ENCODE measurements at places on chromosomes 3 and 15.
A peak's percentile ranks its signal among the peaks of the same experiment; 100 is the strongest.

DNA sequence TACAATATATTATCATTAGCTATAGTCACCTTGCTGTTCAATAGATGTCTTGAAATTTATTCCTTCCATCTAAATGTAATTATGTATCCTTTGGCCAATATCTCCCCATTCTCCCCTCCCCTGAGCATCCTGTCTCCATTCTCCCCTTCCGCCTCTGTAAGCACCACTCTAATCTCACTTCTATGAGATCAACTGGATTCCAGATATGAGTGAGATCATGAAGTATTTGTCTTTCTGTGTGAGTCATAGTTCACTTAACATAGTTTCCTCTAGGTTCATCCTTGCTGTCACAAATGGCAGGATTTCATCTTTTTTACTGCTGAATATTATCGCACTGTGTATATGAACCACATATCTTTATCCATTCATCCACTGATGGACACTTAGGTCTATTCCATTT is 148.8 kb upstream of the NDN start:
- DNase-seq = no peak

DNA sequence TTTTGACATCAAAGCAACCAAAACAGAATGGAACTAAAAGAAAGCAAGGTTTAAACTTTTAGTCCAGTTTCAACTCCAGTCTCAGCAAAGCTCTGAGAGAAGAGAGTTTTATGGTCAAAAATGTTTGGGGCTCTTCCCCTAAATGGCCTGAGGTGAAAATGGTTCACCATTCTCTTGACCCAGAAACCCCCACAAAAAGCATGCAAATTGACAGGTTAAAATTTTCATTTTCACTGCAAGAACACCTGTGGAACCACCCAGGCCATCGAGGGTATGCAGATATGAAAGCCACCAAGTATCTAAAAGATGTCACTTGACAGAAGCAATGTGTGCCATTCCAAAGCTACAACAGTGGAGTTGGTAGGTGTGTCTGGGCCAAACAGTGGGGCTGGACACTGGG is 195.0 kb downstream of the MAGI1 start:
- no peak for DNase-seq

GRCh38 chr3:19757773-19758172 is 176.2 kb downstream of the EFHB start:
- no peak for DNase-seq

GRCh38 chr3:197155046-197155445 is 125.4 kb upstream of the MELTF start:
- DNase-seq = no peak

- peak; percentile 91 for DNase-seq
Measured at GRCh38 chr3:174540116-174540908, 318.8 kb upstream of the NAALADL2 start.

DNA sequence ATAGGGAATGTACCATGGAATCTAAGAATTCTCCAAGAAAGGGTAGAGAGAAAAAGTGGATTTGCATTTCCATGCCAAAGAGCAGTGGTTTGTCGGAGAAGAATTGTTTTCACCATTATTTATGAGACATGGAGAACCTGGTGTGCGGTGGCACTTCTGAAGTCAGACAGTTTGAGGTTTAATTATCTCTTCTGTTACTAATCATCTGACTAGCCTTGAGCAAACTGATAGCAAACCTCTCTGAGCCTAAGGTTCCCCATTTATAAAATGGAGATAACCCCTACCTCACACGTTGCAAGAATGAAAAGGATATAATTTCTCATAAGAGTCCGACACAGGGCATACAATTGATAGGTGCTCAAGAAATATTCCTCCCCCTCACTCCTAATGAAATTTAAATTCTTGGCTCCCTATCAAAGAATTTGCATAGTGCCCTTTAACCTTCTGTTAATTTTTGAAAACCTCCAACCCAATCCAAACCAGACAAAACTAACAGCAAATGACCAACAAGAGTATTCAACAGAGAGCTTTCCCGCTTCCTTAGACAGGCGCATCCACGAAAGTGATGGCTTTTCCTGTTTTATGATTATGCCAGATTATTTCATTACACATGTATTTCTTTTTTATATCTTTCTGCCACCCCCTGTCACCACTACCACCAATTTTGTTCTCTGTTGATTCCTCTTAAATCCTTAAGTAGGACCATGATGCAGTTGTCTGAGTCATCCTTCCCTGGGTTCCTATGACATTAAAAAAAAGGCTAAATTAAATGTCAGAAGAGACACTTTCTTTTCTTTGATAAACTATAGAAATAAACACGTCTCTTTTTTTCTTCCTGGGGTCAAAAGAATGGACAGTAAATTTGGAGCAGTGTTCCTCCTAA is 28.5 kb downstream of the TMEM212 start:
- no peak for DNase-seq

- no peak for DNase-seq
Measured at GRCh38 chr3:64578062-64578770, 109.6 kb downstream of the ADAMTS9 start.

DNA sequence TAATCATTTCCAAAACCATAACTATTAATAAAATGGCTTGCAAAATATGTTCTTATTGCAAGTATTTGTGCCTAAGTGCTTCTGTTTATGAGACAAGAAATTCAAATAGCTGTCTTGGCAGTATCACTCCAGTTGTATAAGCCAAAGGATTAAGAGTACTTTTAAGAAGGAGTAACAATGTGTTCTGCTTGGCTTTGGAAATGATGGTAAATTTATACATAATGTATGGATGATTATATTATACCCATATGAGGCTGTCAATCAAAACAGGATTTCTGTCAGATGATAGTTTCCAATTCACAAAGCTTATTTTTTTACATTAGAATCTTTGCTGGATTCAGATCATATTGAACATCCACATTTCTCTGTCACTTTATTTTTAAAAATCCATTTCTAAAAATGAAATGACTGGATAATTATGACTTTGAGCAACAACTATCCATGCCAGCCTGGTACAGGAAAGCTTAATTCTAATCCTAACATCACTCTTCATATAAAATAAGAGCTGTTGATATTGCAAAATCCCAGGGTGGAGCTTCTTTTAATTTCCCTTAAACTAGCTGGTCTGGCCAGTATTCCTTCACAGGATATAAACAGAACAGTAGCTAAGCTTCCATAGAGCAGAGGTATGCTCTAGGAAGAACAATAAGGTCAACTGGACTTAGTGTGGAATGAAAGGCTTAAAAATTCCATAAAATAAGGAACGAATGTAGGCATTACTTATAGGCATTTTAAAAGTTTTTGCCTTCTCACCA is 30.0 kb upstream of the ZNF280D start:
- no peak for DNase-seq

- no peak for DNase-seq
Measured at GRCh38 chr15:47715856-47716445, 1.4 kb upstream of the SEMA6D start.

- DNase-seq = no peak
Measured at GRCh38 chr3:19994796-19995195, 17.3 kb downstream of the PP2D1 start.

DNA sequence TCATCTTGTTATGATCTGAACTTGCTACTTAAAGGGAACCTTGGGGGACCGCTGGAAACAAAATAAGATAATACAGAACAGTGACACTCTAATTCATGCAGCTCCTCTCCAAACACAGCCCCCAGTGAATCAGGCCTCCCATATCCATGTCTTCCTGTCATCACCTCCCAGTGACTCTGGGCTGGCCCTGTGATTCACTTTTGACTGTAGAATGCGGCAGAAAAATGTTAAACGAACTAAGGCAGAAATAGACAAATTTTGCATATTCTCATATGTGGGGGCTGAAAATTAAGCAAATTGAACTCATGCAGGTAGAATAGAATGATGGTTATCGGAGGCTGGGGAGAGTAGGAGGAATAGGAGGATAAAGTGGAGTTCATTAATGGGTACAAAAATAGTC is 20.2 kb upstream of the GADL1 start:
- no peak for DNase-seq

- DNase-seq = no peak
Measured at GRCh38 chr3:52458770-52459545, 3.6 kb downstream of the NISCH start.

- no peak for DNase-seq
Measured at GRCh38 chr15:70741677-70742293, 21.6 kb downstream of the UACA start.

DNA sequence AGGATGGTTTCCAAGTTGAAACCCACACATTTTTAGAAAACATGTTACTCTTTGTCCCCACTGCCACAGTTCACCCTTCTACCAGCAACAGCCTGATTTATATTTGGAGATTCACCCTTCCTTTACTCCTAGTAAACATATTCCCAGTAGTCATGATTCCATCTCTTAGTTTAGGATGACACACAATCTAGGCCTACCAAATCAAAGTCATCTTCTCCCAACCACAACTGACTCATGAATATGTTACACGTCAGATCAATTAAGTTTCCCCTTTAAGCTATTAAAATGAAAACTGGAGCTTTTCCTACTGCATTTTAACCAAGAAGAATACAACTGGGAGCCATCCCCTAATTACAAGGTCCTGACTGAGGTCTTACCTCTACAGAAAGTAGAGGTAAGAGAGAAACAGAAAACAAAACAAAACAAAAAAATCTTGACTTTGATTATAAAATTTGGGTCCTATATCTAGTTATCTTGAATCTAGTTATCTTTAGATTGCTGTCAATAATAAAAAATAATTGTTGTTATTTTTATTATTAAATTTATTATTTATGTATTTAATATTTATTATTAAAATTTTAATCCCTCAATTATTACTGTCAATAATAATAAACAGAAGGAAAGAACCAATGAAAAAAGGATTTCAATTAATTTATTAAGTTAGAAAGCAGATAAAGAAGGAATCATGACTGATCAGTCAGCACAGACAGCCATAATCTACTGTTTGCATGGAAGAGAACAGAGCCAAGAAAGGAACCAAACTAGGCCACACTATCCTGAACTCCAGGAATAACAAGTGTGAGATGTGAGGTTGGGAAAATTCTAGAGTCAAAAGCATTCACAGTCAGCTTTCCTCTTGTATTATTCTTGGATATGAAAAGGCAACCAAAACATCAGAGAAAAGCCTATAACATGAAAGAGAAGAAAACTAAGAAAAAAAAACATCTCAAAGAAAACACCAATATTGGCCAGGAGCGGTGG is 12.5 kb downstream of the DPH6 start:
- DNase-seq = no peak

- DNase-seq = no peak
Measured at GRCh38 chr3:52247409-52248164, 2.0 kb downstream of the PPM1M start.

DNA sequence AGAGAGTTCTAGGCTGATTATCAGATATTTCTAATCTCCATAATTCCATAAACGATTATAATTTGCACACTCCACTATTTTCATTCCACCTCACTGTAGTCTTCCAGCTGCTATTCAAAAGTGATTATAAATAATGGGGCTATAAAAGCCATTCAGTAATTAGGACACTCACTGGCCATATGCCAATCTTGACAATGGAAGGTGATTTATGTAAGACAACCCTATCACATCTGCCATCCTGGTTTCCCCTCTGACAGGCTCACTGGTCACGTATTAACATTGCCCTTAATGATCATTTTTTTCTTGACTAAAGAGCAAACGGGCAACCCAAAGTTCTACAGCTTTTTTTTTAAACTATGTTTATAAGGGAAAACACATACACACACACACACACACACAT is 402.4 kb downstream of the MAGI1 start:
- DNase-seq = peak; percentile 11

- DNase-seq = no peak
Measured at GRCh38 chr15:45132844-45133560, 3.2 kb downstream of the DUOX1 start.

DNA sequence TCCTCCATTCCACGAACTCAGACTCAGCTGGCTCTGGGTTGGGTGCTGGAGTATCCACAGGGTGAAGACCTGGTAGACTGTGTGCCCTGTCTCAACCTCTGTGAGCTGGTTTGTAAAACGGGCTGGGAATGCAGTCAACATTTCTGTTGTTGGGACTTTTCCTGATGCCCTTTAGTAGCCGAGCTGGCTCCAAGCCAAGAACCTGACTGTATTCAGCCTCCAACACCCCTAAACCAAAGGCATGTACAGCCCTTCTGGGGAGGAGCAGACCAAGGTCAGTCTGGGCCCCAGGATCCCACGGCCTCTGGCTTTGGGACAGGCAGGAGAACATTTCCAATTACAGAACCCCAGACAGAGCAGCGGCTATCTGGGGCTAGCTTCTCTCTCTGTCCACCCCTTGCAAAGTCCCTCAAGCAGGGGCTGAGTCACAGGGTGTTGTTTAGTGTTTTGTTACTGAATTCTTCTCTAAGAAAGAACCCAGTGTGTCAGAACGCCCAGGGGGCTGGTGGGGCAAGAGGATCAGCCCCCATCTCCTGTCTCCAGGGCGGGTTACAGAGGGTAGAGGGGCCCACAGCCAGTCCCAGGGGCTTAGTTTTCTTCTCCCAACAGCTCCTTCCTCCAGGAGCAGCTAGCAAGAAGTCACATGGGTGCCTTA is 56.8 kb upstream of the SLC6A6 start:
- no peak for DNase-seq

GRCh38 chr3:100993309-100993708 is at the start of gene ABI3BP:
TSS of gene ABI3BP (minus strand) at chr3:100993421. CDS start at chr3:100993384, 37 bp downstream.
- DNase-seq = no peak

- DNase-seq = no peak
Measured at GRCh38 chr3:9970020-9970652, 16.5 kb downstream of the EMC3 start.

DNA sequence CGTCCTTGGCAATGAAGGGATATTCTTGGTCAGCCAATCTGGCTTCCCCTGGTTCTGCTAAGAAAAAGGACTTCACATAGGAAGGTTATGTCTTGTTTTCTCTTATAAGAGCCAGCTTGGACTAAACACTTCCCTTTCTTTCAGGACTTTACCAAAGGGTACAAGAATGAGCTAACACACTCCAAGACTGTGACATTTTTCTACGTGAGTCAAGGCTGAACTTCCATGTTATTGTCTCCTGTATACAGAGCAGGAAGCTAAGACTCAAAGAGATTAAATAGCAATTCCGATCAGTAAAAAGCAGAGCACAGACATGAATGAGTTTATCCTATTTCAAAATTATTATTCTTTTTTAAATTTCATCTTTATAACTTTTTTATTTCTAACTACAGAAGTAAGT is 63.3 kb upstream of the STT3B start:
- no peak for DNase-seq

- DNase-seq = peak; percentile 81
Measured at GRCh38 chr3:169771497-169772304, 1.5 kb upstream of the MYNN start.

DNA sequence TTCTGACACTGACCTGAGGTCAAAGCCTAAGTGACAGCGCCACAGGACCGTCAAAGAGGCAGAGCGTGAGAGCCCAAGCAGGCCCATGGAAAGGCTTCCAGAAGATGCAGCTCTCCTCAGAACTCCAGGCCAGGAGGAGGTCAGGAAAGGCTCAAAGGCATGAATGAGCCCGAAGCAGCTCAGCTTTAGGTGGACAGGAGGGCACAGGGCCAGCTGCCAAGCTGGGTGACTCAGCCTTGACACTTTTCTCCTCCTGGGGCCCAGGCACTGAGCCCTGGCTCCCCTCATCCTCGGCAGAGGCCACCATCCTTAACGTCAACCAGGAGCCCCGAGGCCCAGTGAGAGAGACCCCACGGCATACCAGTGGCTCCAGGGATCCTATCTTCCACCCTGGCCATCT is 62.9 kb downstream of the ADCY5 start:
- DNase-seq = no peak

GRCh38 chr3:58025406-58025805 is 17.2 kb downstream of the FLNB start:
- no peak for DNase-seq

- DNase-seq = no peak
Measured at GRCh38 chr3:109900783-109901182, 563.4 kb upstream of the DPPA4 start.

GRCh38 chr3:98545940-98546339 is 14.2 kb downstream of the GPR15 start:
- no peak for DNase-seq

- no peak for DNase-seq
Measured at GRCh38 chr15:52822475-52822874, 32.3 kb upstream of the ONECUT1 start.
